Stimulated activated CD4-positive, alpha-beta T cell treated with anti-CD3 and anti-CD28 coated beads, Interleukin-4, amount 100 ng/mL, for 48 hours (primary cell): ENCODE measurements at places on chromosomes 1 and 21.

GRCh38 chr1:98133131-98133530 lies 212.3 kb upstream of the DPYD start:
- no peak for DNase-seq

DNA sequence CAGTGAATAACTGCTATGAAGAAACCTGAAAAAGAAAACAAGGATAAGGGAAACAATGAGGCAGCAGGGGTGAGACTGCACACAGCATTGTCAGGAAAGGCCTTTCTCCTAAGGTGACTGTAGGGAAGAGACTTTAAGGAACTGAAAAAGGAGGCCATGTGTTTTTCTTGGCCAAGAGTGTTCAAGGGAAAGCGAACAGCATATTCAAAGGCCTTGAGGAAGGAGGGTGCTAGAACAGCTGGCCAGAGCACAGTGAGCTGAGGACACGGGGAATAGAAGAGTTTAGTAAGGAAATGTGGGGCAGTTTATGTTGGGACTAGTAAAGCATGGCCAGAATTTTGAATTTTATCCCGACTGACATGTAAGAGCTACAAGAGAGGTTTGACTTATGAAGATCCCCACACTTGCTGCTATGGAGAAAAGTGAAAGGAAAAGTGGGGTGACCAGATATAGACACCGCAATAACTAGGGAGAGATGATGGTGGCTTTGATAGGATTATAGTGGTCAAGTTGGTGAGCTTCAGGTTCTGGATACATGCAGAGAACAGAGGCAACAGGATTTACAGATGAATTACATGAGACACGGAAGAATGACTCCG lies 1.4 kb downstream of the RWDD2B start:
- no peak for DNase-seq

GRCh38 chr1:31135973-31136600 lies 70.6 kb upstream of the PUM1 start:
- DNase-seq = no peak

- DNase-seq = no peak
Measured at GRCh38 chr1:180620581-180620980, 11.2 kb upstream of the XPR1 start.

GRCh38 chr1:6600410-6601048 lies 2.1 kb downstream of the KLHL21 start:
- DNase-seq = no peak

- DNase-seq = no peak
Measured at GRCh38 chr1:203096566-203096965, 10.8 kb upstream of the MYOG start.

DNA sequence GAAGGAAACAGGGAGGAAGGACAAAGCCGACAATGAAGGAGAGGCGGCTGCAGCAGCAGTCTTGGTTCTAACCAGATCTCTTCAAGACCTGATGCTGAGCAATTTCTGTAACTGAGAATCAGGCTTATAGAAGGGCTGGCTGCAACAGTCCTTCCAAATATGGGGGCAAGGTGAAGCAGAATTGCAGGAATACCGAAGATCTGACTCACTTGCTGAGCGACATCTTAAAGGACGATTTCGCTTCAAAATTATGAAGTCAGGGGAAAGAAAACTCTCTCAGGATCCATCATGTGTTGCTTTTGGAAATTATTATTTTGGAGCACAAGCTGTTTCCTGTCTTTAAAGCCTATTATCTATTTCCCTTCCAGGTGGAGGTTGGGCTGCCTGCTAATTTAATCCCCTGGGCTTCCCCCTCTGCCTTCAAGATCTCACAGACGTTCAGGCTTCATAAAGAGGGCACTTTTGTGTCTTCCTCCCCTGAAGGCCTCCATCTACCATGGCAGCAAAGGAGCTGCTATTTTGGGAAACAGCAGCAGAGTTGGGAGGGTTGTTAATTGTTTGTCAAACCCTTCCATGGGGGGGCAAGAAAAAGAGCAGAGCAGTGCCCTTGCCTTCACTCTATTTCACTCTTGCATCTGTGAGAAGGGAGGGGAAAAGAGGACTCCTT lies 10.8 kb upstream of the IER5 start:
- DNase-seq = no peak

- no peak for DNase-seq
Measured at GRCh38 chr21:38885909-38886308, 80.2 kb downstream of the ETS2 start.

DNA sequence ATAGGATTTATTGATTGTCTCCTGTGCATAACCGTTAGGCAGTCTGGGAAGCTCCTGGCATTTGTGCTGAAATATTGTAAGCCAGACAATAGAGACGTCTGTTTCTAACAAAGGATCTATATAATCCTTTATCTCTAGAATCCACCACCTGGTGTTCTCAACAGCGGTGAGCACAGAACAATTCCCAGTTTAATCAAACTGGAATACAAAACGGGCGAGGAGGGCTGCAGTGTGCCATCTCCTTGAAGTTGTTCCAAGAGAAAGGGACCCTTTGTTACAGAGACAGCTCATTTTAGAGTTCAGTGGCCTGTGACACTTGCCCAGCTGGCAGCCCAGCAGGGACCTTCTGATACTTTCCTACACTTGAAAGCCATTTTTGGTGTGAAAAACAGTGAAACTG lies 162.8 kb upstream of the IVNS1ABP start:
- DNase-seq = no peak

- no peak for DNase-seq
Measured at GRCh38 chr1:89998306-89998705, 3.4 kb downstream of the ZNF326 start.

- DNase-seq = no peak
Measured at GRCh38 chr1:213976665-213977485, 10.9 kb upstream of the PROX1 start.

- no peak for DNase-seq
Measured at GRCh38 chr1:170303034-170303433, 157.3 kb downstream of the NTMT2 start.

GRCh38 chr1:31529999-31530684 lies 46.2 kb upstream of the TINAGL1 start:
- DNase-seq = no peak

- DNase-seq = no peak
Measured at GRCh38 chr1:9860887-9861286, 37.1 kb upstream of the CLSTN1 start.

GRCh38 chr1:167439301-167439988 lies 78.9 kb downstream of the CD247 start:
- no peak for DNase-seq

DNA sequence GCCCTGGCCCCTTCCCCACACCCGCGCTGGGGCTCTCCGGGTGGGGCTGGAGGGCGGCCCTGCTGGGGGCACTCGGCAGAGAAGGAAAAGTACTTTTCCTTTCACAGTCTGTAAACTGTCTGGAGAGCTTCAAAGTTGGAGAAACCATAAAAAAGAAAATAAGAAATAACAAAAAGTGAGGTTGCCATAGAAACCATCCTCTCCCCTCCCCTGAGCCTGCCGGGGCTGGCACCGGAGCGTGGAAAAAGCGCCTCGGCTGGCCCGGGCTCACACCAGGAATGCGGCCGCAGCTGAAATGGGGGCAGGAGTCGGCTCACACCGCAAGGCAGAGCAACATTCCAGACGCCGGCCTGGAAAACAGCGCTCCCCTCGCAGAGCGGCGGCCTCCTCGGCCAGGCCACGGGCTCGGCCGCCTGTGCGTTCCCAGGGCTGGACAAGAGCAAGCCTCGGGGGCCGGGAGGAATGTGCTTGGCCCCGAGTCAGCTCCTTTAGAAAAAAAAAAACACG lies 69.2 kb downstream of the MORN1 start:
- DNase-seq = no peak

GRCh38 chr1:8211883-8212579 lies 105.9 kb upstream of the SLC45A1 start:
- no peak for DNase-seq

- no peak for DNase-seq
Measured at GRCh38 chr1:60924964-60925798, 157.2 kb upstream of the NFIA start.

GRCh38 chr1:217982331-217983050 lies 302.6 kb upstream of the RRP15 start:
- DNase-seq = no peak

- DNase-seq = no peak
Measured at GRCh38 chr1:234769284-234769985, 159.5 kb upstream of the IRF2BP2 start.

DNA sequence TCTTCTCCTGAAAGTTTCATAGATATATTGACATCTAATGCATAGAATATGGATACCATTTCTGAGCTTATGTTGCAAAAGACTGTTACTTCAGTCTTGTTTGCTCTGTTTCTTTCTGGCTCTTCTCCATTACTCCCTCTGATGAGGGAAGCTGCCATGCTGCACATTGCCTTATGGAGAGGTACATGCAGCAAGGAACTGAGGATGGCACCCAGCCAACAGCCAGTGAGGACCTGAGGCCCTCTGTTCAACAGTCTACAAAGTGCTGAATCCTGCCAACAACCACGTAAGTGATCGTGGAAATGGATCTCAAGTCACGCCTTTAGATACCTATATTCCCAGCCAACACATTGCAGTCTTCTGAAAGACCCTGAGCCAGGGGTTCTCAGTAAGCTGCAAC lies 66.6 kb upstream of the ADAMTS5 start:
- DNase-seq = no peak

DNA sequence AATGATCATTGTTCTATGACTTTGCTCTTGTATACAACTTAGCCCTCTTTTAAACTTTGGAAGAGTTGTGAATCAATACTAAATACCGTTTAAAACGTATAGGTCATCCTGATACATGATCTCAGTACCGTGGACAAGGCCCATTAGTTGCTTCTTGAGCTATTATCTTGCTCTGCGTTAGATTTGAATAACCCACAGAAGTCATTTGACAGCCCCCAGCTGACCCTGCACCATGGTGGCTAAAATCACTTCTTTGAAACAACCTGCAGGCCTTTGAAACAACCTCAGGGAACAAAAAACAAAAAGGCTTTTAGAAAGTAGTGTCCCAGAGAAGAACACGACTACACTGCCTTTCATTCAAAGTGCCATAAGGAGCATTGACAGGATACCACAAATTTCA lies 473.0 kb upstream of the ADGRL2 start:
- DNase-seq = no peak

DNA sequence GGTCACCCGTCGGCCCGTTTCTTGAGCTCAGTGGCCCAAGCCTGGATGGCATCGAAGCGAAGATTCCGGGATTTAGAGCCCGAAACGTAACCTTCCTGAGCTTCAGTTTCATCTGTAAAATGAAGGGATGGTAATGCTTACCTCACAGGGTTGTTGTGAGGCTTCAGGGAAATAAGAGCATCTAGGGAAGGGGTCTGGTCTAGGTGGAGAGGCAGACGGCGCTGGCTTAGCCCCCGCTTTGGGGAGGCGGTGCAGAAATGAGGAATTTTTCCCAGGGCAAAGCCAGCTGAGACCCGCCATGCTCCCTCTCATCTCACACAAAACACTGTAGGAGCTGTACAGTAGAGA lies 717 bp upstream of the MYCL start:
- no peak for DNase-seq

DNA sequence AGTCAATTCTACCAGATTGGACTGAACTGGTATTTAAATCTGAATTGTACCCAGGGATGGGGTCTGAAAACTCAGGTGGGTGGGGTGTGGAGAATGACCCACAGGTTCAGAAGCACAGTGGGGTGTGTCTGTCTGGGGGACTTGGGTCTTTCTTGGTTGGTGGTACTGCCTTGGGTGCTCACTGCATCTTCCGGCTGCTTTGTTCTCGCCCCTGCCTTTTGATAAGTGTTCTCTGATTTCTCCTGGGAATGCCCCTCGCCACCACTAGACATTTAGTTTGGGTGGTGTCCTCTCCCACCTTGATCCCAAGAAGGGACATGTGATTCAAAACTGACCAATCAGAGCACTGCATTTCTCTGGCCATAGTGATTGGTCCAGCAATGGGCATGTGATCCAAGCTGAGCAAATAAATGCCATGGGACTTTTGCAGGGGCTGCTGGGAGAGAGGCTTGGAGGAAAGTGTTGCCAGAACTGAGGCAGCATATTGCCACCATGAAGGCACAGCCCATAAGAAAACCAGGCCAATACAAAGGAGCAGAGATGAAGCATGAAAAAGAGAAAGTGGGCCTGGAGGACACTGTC lies 270.5 kb downstream of the NPHP4 start:
- no peak for DNase-seq

- DNase-seq = no peak
Measured at GRCh38 chr1:20153000-20153418, 13.9 kb downstream of the PLA2G2F start.

- DNase-seq = no peak
Measured at GRCh38 chr1:2108213-2108876, 58.1 kb downstream of the PRKCZ start.
